ENCODE measurements at places on chromosomes 3 and 15.

GRCh38 chr3:150346981-150347863 is 60.9 kb upstream of the TSC22D2 start:
- no peak for DNase-seq

DNA sequence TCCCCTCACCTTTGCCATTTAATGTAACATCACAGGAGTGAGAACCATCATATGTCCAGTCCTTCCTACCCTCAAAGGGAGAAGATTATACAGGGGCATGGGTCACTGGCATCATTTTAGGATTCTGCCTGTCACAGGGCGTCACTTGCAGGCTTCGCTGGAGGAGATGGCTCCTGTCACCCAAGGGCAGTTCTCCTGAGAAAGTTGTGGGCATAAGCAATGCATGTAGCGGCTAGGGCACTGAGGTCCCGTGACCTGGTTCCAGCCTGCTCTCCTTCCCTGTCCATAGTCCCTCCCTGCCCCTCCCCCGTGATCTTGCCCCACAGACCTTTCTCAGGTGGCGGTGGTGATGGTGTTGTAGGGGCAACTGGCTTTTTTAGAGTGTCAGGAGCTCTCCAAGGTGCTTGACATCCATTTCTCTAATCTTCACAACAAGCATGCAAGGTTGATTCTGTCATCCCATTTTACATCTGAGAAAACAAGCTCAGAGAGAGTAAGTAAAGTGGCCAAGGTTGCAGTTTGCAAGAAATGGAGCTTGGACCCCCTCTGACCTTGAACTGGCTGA is 241.5 kb upstream of the CTDSPL start:
- DNase-seq: no peak

GRCh38 chr15:31471731-31472430 is 145.2 kb downstream of the KLF13 start:
- DNase-seq: no peak

DNA sequence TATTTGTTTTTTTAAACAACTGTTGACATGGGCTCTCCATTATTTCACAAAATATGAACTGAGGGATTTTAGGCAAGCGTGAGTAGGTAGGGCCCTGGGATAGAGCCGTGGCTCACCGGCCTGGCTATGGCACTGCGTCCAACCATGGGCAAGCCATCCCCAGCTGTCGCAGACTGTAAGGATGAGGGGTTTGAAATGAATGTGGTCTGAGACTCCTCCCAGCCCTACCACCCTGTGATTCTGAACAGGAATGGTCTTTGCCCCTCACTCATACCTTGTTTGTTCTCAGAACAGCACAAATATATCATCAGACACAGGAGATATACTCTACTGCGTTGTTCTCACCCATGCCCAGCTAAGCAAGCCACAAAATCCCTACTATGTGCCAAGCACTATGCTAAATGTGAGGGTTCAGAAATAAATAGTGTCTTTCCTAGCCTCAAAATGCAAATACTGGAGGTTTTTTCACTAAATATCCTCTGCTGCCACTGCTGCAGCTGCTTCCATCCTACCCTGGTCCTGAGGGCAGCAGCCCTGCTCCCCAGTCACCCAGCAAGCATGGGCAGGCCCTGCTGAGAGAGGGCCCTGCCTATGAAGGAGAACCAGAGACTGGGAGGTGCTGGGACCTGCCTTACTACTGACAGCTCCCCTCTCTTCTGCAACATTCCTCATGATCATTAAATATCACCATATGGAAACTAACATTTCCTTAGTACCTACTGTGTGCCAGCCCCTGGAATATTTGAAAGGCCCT is 102.8 kb downstream of the XXYLT1 start:
- DNase-seq: no peak

- DNase-seq: no peak
Observed at GRCh38 chr15:27855137-27855536, 244.0 kb downstream of the OCA2 start.

DNA sequence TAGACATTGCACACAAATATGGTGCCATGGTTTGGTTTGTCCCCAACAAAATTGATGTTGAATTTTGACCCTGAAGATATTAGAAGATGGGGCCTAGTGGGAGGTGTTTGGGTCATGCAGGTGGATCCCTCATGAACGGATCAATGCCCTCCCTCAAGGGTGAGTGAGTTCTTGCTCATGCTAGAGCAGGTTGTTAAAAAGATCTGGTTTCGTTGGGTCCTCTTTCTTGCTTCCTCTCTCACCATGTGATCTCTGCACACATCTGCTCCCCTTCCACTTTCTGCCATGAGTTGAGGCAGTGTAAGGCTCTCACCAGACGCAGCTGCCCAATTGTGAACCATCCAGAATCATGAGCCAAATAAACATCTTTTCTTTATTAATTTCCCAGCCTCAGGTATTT is 87.8 kb upstream of the MDFIC2 start:
- DNase-seq: no peak

DNA sequence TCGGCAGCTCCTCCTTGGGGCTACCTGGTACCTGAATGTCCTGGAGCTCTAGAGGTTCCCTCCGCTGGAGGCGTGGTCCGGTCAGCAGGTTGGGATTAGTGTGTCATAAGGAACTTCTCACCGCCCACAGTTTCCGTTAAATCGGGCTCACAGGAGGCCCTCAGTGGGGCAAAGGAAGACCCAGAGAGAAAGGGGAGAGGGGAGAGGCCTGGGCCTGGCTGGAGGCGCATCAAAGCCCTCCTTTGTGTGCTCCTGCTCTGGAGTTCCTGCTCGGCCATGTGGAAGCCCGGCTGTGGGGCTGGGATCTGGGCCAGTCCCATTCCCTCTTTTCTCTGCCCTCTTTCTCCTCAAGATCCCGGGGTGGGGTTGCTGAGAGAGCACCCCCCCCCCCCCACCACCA is at the start of gene RLBP1:
TSS of gene RLBP1 (minus strand) at position 37 of the 400 bp plus-strand sequence. CDS start 2,604 bp downstream, outside the sequence.
- DNase-seq: no peak

GRCh38 chr3:141052201-141053069 is 1.3 kb downstream of the SPSB4 start:
- DNase-seq: no peak

DNA sequence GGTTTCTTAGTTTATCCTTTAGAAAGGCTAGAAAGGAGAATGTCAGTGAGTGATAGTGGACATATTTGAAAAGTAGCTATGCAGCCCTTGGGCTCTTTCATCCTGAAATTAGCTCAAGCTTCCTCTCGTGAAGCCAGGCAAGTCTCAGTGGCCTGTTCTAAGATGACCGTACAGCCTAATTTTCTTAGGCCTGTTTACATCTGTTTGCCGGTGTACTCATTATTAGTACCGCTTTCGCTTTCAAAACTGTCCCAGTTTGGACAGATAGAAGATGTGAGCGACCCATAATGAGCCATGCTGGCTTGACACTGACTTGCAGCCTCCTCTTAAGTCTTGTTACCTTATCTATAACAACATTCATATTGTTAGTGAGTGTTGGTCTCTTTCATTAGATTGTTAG is 5.7 kb upstream of the ARL14 start:
- no peak for DNase-seq

DNA sequence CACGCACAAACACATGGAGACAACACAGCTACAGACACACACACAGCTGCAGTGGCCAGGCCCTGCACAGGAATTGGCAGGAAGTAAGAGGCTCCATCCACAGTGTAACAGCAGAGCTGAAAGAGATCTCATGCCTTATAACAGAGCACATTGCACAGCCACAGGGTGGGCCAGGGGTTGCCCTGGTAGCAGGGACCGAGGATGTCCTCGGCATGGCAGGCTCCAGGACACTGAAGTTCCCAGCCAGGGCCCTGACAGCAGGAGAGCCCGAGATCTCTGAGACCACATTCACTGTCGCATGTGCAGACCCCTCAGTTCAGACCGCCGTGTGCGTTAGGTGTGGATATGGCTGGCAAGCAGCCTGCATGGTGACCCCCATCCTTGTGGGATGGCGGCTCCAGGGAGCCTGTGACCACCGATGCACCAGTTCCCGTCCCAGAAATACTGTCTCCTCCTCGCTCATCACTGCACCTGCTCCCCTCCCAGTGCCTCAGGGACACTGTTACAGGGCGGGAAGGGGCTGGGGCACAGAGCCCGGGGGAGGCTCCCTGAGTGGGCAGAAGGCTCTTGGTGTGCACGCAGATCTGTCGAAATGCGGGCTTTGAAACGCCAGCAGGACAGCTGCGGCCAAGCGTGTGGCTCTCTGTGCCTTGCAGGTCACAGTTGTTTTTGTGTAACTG is 1.5 kb upstream of the OCA2 start:
- DNase-seq: no peak

- no peak for DNase-seq
Observed at GRCh38 chr3:41176596-41176995, 22.7 kb upstream of the CTNNB1 start.

DNA sequence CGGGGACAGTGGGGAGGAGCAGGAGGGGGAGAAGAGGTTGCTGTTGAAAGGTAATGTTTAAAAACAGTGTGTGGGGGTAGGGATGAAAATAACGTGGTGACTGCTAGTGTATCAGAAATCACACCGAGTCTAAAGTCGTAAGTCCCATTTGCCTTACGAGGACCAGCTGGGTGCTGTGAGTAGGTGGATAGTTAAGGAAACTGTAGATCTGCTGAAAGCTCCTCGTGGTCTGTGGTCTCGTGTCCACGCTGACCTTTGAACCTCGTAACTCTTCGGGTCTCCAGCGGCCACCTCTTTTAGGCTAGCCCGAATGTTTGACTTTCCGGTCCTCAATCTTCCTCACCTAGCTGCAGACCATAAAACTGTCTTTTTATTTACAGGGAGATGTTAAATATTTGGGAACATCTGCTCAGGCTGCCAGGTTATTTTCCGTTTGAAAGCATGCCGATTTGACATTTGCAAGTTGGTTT is 29.3 kb upstream of the ST3GAL6 start:
- no peak for DNase-seq

DNA sequence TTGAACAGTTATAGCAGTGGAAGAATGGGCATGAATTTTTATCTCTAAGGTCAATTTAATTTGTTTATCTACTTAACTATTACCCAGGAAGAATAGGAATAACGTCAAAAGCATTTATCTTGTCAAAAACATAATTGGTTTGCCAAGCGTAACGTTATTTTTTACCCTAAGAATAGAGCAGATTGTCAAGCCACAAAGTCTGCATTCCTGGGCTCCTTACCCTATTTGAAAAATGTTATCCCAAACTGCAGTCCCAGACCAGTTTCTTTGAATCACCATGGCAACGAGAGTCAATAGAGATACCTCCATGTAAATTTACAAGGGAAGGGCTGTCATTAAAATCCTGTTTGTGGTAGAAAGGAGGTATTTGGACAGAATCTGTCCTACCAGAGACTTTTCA is 61.1 kb downstream of the CPNE4 start:
- DNase-seq: no peak

- DNase-seq: no peak
Observed at GRCh38 chr15:40010686-40011085, 28.3 kb downstream of the SRP14 start.

DNA sequence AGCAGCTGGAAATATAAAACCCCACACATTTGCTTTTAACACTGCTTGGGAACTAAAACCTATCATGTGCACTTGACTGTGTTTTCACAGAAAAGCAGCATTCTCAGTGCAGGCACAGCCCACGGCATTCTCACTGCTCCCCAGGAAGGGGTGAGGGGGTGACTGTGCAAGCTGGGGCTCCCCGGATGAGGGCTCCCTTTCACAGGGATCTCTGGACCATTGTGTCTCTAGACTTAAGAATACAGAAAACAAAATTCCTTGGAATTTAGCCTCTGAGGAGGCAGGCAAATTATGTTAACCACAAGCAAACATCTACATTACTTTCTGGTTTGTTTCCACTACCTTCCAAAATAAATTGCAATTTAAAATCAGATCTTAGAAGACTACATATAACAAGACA is 100.3 kb downstream of the FSIP1 start:
- no peak for DNase-seq

DNA sequence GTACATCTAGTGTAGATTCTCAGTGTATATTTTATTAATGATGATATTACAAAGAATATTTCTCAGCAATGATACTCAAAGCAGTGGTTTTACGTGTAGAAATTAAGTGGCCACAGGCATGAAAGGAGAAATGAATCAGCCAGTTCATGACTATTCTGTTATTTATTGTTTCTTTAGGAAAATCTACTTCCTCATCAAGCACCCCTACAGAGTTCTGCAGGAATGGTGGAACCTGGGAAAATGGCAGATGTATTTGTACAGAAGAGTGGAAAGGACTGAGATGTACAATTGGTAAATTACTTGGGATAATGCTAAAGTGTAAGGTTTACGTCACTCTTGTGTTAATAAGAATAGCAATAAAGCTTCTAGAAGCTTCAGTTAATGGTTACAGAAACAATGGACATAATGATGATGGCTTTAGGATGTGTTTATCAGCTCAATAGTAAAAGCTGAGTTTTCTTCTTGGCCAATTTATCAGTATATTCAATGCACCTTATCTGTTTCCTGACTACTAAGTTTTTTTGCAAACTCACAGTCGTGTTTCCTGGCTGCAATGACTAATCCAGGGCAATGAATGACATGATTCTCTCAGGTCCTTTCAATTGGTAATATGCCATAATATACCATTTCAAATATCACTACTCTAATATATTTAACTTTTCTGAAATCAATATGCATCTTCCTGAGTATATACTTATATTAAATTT is 20.2 kb downstream of the ADGRG7 start:
- no peak for DNase-seq

DNA sequence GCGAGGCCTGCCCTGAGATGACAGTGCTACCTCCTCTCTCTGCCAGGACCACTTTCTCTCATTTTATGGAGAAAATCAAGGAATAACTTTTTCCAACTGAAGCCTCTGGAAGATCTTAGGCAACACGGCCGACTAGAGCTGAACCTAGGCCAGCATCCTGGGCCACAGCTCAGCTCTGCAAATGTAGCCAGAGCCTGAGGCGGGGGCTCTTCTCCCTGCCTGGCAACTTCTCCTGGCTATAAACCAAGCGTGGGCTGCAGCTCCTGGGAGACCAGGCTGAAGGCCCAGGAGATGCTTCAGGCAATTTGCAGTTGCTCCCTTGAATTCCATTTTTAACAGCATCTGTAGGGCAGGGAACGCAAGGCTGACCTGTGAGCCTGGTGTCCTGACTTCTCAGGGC is 74.9 kb downstream of the CEMIP start:
- no peak for DNase-seq

DNA sequence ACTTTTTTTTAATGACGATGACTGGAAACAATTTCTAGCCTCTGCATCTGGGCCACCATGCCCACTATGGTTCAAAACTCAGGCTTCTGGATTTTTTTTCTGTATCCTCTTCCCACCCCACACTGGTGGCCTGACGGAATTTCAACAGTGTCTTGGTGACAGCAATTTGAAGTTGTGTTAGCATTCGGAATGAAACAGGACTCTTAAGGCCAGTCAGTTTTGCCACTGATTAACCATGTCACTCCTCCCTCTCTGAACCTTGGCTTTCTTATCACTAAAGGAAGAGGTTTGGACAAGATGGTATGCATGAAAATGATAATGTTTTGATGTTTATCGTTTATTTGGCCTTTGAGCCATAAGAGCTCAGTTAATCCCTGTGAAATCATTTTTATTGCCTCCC is 41.6 kb upstream of the BDH1 start:
- DNase-seq: no peak

DNA sequence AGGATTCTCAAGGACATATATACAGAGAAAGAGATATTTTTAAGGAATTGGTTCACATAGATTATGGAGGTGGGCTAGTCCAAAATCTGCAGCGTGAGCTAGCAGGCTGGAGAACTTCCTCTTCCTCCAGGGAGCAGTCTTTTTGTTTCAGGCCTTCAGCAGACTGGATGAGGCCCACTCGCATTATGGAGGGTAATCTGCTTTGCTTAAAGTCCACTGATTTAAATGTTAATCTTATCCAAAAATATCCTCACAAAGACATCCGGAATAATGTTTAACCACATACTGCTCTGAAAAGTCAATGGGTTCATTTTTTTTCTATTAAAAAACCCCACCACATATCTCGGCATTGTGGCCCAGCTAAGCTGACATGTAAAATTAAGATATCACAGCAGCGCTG is 22.2 kb upstream of the NRROS start:
- DNase-seq: no peak

All from mucosa of gallbladder (tissue), 1 donor.